ENCODE measurements at places on chromosomes 2 and 18. TPM values are rescaled to one million over a fixed set of nuclear protein-coding genes. Genes with fewer than 3 reads are reported as not detected.

The CROCC2 gene
- total RNA-seq, result not detected

The COL4A4 gene
- 3.1 TPM for total RNA-seq

The ORC2 gene
- 12.7 TPM for total RNA-seq

The CXCR1 gene
- not detected for total RNA-seq

The HOXD12 gene
- total RNA-seq, result not detected

The NGEF gene
- total RNA-seq, result 12.8 TPM

The IL36G gene
- total RNA-seq, result not detected

The RNF152 gene
- total RNA-seq, result not detected

The SERPINB3 gene
- not detected for total RNA-seq

The ABCB11 gene
- total RNA-seq, result 0.02 TPM

The CFC1 gene
- not detected for total RNA-seq

The SLC4A1AP gene
- 31.5 TPM for total RNA-seq

The PAX8 gene
- total RNA-seq, result 1.5 TPM

The SLC9A2 gene
- total RNA-seq, result 3.4 TPM

The ADNP2 gene
- 9.9 TPM for total RNA-seq

The RSAD2 gene
- 0.27 TPM for total RNA-seq

The PAIP2B gene
- 0.36 TPM for total RNA-seq

The LIMS3 gene
- total RNA-seq, result not detected

All from A549 treated with ZK216348 at 1 μM for 4 hours (cell line).